ENCODE measurements at places on chromosomes 2 and 18.

DNA sequence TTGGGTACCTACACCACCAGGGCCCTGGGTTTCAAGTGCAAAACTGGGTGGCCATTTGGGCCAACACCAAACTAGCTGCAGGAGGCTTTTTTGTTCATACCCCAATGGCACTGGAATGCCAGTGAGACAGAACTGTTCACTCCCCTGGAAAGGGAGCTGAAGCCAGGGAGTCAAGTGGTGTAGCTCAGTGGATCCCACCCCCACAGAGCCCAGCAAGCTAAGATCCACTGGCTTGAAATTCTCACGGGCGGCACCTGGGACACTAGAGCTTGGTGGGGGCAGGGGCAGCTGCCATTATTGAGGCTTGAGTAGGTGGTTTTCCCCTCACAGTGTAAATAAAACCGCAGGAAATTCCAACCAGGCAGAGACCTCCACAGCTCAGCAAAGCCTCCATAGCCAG is 46.0 kb upstream of the FAM110C start:
- no peak for DNase-seq

DNA sequence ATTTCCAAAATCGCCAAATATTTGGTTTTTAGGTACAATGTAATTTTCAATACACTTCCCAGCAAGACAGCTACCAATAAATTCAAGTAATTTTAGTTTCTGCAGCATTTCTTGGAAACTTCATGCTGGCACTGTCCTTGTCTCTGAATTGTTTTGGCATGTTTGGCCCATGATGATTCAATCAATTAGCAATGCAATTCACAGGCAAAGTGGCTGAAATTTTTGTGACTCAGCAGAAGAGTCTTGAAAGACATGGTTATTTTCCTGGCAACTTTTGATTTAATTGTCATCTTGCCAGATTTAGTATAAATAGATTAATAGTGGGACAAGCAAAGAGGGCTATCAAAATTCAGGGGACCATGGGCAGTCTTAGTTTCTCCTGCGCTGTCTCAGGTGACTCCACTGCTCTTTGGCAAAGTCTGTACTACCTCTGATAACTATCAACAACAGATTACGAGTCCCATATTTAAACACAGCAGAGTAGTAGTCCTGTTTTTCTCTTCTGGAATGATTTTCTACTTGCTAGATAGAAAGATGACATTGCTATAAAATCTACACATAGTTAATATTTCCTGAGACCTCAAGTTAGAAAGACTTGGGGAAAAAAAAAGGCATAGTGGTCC is 88.9 kb upstream of the CYP26B1 start:
- peak; percentile 56 for DNase-seq

- no peak for DNase-seq
These were observed 1386.4 kb upstream of the ZEB2 start for GRCh38 chr2:145906354-145906753.

- DNase-seq = no peak
These were observed 36.3 kb downstream of the CELF4 start for GRCh38 chr18:37529296-37529695.

DNA sequence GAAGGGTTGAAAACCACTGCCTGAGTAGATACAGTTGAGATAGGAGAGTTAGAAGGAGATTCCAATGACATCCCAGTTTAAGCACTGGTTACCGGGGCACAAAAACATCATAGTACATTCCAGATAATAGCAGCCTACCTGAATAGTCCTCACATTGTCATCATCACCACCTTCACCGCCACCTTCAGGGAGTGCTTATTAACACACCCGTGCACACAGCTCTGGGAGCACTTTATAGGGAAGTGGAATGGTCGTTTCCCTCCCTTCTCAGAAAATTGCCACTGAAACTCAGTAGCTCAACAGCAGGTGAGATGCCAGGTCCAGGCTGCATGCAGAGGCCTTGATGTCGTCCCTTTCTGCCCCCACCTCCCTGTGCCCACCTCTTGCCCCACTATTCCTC is 8.2 kb downstream of the SERPINB7 start:
- DNase-seq = no peak

DNA sequence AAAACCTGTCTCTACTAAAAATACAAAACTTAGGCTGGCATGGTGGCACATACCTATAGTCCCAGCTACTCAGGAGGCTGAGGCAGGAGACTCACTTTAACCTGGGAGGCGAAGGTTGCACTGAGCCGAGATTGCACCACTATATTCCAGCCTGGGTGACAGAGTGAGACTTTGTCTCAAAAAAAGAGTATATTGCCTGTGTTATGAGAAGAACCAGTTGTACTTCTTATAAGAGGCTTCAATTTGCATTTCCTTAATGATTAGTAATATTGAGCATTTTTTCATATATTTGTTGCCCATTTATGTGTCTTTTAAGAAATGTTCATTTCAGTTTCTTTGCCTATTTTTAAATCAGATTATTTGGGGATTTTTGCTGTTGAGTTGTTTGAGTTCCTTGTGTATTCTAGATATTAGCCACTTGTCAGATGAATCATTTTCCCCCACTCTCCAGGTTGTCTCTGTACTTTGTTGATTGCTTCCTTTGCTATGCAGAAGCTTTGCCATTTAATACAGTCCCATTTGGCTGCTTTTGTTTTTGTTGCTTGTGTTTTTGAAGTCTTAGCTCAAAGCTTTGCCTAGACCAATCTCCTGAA is 75.8 kb upstream of the LRPPRC start:
- DNase-seq = no peak

DNA sequence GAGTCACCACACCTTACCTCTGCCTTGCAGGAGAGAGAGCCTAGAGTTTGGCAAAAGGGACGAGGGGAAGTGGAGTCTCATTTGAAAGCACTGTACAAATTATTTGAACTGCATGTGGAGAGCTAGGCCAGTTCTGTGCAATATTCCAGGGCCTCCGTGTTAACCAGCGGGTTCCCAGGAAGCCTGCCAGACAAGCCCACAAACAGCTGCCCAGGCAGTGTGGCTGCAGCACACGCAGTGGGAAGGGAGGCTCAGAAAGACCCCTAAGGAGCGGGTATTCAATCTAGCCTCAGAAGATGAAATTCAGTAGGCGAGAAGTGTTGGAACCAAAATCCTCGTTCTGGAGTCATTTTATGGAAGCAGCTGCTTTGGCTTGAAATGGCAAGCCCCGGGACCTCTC is 30.7 kb downstream of the CNGA3 start:
- DNase-seq = no peak

DNA sequence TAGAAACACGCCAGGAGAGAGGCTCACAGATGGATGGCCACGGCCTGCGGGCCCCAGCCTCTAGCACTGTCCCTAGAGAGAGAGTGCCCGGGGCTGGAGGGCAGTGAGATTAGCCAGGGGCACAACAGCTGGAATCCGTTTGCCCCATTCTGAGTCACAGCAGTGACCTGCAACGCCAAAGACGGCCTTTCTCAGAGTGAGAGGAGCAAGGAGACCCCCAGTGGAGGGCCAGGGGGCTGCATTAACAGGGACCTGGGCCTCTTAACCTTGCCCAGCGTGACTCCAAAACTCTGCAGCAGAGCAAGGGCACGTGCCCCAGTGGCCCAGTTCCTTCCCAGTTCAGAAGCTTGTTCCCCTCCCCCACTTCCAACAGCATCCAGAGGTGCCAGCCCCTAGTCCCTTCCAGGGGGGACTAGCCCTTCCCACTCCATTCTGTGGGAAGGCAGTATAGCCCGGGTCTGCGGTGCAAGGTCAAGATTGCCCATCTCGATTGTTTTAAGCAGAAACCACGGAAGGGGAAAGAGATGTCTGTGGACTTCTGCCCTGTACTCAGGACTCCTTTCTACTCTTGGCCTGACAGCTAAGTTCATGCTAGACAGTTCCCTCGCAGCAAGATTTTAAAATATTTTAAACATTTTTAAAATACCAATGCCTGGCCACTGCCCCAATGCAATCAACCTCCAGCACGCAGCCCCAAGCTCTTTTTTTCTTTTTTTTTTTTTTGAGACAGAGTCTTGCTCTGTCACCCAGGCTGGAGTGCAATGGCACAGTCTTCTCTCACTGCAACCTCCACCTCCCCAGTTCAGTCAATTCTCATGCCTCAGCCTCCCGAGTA is 50.9 kb upstream of the BIN1 start:
- DNase-seq = no peak

DNA sequence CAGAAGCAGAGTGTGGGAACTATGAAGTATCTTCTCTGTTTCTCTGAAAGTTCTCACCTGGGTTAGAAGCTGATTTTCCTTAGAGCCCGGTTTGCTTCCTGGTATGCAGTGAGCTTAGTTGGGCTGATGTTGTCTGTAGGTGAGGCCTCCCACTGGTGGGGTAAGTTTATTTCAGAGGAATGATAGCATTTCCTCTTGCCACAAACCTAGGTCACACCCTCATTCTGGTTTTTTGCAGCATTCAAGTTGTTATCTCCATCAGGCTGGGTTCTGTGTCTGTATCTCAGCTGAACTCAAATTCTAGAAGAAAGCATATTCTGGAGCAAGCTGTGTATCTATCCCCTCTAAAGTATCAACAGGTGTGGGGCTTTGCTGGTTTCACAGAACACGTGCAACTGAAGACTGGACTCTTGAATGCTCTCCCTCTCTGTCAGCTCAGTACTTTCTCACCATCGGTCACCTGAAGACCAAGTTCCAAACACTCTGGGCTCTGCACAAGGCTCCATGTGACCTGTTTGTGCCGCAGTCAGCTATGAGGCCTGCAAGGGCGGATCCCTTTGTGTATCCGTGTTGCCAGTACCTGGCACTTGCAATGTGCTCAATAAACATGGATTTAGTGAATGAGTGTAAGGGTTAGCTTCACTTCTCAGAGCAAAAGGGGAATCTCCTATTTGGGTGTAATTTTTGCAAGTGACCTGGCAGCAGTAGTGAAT is 49.5 kb upstream of the MBOAT2 start:
- no peak for DNase-seq

DNA sequence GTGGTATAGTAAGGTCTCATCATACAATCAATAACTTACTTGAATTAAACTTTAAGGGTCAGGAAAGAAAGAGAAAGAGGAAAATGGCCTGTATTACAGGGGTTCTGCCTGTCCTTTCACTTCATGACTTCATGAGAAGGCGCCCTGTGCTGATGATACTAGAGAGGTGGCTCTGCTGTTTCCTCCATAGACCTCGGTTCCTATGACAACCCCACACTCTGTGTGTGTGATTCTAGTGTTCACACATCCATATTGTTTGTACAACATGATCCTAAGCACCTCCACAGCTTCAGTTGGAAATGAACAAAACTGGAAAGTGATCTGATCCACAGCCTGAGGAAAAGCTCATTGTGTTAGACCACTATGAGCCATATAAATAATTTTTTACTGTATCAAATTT is 7.0 kb upstream of the REEP1 start:
- no peak for DNase-seq

DNA sequence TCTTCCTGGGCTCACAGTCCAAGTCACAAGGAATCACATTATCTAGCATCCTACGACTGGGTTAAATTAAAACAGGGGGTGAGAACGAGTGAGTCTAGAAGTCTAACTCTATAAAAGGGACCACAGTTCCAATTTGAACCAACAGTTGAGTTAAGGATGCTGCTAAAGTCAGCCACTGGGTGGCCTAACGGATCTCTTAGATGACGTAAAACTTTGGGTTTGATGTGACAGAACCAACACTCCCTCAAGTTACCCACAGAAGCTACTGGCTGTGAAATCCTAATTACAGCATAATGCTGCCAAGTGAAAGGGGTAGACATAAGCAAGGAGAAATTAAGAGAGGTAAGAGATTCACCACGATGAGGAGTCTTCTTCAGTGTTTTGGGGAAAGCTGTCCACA is 32.7 kb upstream of the RUFY4 start:
- no peak for DNase-seq

DNA sequence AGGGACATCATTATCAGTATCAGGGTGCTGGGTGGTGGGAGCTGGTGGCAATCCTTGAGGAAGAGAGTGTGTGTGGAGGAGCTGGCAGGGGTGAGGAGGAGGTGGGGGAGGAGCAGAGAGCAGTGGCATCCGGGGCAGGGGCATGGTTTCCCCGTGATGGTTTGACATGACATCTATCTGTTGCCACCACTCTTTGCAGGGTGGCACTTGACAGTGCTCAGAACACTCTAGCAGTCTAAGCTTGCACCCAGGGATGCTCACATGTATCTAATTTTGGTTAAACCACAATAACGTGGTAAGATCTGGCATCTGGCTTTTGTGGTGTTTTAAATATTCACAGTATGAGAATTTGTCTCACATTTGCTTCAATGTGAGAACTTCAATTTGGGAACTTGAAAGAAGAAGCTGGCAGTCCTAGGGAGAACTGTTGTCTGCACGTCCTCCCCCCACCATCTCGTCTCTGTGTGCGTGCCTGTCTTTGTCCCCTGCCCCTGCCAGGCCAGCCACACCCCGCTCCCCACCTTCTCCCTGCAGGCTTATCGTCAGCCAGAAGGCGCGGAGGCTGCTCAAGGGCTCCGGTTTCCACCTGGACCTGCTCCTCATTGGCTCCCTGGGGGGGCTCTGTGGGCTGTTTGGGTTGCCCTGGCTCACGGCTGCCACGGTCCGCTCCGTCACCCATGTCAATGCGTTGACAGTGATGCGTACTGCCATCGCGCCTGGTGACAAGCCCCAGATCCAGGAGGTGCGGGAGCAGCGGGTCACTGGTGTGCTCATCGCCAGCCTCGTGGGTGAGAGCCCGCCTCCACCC is 11.7 kb downstream of the SLC4A3 start:
- DNase-seq = no peak

Measured in AG09319 (cell line).